ENCODE measurements at places on chromosomes 7 and 10. TPM values are rescaled to one million over a fixed set of nuclear protein-coding genes. Genes with fewer than 3 reads are reported as not detected.

Gene GRID1
- total RNA-seq, result 3.9 TPM

Gene SLC39A12
- not detected for total RNA-seq

Gene NAT16
- total RNA-seq, result not detected

Gene UBE3C
- total RNA-seq, result 119 TPM

Gene PON1
- not detected for total RNA-seq

Gene HGF
- total RNA-seq, result 42.7 TPM

Gene NPC1L1
- not detected for total RNA-seq

Gene SLC26A3
- not detected for total RNA-seq

Gene RBP3
- total RNA-seq, result not detected

Gene WEE2
- 0.42 TPM for total RNA-seq

Gene NKX2-3
- total RNA-seq, result 0.11 TPM

Gene GSTK1
- 84.8 TPM for total RNA-seq

Gene IL15RA
- total RNA-seq, result 3.5 TPM

Gene PLAU
- 9.5 TPM for total RNA-seq

Gene TTYH3
- 29.2 TPM for total RNA-seq

Gene PLA2G12B
- not detected for total RNA-seq

Gene SPDYE11
- total RNA-seq, result not detected

Gene ELFN1
- total RNA-seq, result 2.5 TPM

Gene PKD2L1
- total RNA-seq, result not detected

Data from urinary bladder (tissue), 4 donors.